ENCODE measurements at places on chromosomes 12 and 14.

DNA sequence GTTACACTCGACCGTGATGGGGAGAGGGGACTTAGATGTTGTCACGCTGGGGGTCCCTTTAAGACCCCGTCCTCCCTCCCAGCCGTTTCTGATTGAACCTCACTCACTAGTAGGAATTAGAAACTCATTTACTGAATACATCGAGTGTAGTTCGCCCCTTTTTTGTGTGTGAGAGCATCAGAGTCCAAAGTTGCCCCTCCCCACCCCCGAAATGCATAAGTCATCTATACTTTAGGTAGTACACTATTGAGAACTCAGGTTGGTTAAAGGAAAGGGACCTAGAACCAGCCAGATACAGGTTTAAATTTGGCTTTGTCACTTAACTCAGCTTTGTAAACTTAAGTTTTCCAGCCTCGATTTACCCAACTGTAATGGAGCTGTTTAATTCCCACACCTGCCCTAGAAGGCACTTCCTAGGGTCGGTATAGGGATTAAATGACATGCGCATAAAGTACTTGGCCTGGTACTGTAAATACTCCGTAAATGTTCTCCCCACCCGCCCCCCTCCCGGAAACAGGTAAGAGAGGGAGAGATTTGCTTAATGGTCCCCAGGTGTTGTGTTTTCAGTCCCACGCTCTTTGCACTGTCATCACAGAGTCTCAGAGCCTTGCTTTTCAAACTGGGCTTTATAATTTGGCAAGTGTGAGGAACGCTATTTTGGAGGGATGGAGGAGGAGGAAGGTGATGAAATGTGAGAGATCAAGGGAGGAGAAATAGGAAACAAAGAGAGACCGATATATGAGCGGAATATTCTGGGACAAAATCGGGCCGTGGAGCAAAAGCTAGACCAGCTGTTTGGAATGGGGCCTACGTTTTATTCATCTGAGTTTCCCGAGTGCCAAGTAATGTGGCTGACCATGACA is 897 bp downstream of the SUDS3 start:
- no peak for DNase-seq

DNA sequence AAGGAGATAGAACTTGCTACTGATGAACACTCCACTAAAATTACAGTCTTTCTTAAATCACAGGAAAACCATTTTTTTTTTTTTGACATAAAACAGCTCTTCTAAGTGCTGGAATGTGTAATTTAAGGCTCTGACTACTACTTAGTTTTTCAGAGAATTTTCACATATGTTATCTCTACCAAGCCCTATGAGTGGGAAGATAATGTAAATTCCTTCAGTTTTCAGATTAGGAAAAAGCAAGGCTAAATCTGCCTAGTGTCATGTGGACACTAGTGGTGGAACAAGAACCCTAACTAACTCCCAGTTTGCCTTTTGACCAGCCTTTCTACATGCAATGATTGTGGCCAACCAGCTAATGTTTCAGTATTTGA is 37.3 kb upstream of the CSRP2 start:
- DNase-seq = no peak

DNA sequence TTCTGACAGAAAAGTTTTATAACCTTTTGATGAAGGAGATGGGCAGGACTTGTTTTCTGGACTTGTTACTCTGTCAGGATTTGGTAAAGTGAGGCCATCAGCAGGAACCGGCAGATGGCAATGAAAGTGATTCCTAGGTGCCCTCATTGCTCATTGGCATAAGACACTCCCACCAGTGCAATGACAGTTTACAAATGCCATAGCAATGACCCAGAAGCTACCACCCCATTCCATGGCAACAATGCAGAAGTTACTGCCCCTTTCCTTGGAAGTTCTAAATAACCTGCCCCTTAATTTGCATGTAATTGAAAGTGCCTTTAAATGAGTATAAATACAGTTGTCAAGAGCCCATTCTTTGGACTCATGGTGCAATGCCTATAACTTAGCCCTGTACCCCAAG is 222.6 kb downstream of the CEP128 start:
- no peak for DNase-seq

DNA sequence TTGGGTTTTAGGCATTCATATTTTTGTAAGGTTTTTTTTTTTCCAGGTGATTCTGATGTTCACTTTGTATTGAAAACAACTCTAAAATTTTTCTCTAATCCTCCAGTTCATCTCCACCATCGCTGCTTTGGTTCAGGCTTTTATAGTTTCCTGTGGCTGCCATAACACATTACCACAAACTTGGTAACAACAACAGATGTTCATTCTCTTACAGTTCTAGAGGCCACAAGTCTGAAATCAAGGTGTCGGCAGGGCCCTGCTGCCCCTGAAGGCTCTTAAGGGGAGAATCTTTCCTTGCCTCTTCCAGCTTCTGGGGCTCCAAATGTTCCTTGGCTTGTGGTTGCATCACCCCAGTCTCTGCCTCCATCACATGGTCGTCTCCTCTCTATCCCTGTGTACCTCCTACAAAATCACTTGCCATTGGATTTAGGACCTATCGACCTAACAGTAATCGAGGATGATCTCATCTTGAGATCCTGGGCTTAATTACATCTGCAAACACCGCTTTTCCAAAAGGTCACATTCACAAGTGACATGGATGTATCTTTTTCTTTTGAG is 55.2 kb downstream of the PELI2 start:
- peak; percentile 40 for DNase-seq

DNA sequence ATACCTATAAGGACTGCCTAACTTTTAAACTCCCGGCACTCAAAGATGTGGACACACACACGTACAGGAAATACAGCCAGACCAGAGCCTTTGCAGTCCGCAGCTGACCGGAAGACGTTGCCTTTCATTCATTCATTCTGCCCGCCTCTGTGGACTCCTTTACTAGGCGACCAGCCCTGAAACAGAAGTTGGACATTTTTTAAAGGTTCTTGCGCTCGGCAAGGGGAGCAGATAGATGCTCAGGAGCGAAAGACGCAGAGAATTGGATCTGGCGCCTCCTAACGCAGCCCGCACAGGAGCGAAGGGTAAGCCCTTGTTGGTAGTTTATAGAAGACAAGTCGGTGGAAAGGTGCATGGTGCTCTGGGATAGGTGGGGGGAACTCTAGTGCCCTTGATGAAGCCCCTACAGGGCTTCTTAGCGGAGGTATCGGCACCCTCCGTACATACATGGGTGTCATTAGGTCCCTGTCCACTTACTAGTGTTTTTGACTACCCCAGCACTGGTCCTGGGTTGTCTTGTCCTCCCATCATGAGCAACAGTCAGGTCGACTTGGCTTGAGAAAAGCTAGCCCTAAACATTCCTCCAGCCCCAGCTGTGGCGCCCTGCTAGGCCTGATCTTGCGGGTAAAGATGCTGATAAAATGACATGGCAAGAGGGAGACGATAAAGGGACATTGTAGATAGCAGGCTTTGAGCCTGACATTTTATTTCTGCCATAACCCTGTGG is at the start of gene KDM2B:
Gene KDM2B (minus strand): TSS at position 65 of the 727 bp plus-strand sequence. CDS start 112 bp downstream, outside the sequence.
- peak; percentile 43 for DNase-seq

DNA sequence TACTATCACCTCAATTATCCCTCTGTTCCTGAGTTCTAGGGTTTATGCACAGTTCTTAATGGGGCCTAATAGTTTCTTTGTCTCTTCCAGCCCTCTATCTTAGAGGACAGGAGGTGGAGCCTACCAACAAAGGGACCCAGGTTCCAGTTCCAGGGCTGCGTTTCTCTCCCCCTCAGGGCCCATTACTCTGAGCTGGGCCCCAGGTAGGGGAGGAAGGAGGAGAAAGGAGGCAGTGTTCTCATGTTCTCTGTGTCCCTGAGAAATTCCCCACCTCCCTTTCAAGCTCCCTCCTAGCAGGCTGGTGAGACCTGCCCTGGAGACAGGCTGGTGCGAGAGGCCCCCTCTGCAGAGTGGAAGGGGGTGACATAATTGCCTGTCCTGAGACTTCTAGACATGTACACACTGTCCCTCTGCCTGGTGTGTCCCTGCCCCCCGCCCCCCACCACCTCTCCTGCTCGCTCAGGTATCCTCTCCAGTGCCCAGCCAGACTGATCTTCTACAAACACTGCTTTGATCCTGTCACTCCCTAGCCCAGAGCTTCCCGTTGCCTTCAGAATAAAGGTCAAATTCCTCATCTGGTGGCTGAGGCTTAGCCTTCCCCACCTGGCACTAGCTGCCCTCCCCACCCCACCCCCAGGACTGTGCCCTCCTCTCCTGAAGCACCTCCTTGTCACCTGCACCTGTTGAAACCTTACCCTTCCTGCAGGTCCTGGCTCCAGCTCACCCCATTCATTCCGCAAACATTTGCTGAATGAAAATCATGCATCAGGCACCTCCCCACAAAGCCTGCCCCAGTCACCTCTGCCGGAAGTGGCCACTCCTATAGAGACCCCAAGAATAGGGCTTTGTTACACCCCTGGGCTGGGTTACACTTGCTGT is 21.1 kb upstream of the KRT8 start:
- no peak for DNase-seq

Measured in activated CD4-positive, alpha-beta T cell treated with anti-CD3 and anti-CD28 coated beads, Interleukin-2, amount 10 ng/mL, durations not matched to agents 7 days and 5 days (primary cell).